Naive thymus-derived CD4-positive, alpha-beta T cell (primary cell): ENCODE measurements at places on chromosomes 16 and 17. TPM values are rescaled to one million over a fixed set of nuclear protein-coding genes. Genes with fewer than 3 reads are reported as not detected.

DNA sequence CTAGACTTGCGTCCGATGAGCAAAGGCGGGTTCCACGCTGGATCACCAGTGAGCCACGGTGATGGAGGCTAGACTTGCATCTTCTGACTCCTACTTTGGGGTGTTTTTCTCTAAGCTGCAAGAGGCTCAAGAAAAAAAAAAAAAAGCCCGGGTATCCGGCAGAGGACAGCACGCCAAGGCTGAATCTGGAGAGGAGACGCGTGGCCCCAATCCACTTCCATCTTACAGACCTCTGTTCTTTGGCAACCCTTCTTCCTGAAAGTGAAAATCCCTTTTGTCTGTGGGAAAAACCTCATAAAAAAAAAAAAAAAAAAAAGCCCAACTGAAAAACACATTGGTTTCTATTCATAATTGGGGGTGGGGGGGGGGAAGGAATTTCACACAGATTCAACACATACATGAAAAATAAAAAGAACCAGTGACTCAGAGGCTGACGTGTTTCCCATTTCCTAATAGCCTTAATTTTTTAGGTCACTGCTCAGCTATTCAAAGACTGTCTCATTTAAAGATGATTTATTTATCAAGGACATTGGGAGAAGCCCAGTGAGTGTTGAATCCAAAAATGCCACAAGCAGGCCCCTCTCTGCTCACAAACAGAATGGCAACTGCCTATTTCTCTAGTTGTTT lies 258.3 kb downstream of the FOXL1 start:
- H3K4me3 ChIP-seq: no peak overlapping the region
- no peaks in the 10 kb centered on the region for H3K4me1 ChIP-seq
- no peak overlapping the region for H3K27ac ChIP-seq
- no peak for DNase-seq
- no peaks in the 10 kb centered on the region for H3K36me3 ChIP-seq
- no peaks in the 10 kb centered on the region for H3K27me3 ChIP-seq

DNA sequence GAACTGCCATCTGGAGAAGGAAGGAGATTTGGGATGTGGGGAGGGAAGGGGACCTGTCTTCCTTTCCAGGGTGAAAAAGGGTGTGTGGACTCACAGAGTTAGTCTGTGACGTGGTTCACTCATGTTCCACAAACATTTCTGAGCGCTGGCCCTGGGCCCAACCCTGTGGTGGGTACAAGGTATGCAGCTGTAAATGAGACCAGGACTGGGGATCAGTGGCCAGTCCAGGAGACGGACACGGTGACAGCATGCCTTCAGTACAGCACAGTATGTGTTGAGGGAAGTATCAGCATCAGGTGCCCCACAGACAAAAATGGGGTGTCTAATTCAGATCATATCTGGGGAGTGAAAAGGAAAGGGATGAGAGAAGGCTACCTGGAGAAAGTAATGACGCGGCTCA lies 5.5 kb upstream of the EPX start:
- H3K36me3 ChIP-seq: no peaks in the 10 kb centered on the region
- no peak overlapping the region for H3K27ac ChIP-seq
- no peaks in the 10 kb centered on the region for H3K27me3 ChIP-seq
- DNase-seq: no peak

DNA sequence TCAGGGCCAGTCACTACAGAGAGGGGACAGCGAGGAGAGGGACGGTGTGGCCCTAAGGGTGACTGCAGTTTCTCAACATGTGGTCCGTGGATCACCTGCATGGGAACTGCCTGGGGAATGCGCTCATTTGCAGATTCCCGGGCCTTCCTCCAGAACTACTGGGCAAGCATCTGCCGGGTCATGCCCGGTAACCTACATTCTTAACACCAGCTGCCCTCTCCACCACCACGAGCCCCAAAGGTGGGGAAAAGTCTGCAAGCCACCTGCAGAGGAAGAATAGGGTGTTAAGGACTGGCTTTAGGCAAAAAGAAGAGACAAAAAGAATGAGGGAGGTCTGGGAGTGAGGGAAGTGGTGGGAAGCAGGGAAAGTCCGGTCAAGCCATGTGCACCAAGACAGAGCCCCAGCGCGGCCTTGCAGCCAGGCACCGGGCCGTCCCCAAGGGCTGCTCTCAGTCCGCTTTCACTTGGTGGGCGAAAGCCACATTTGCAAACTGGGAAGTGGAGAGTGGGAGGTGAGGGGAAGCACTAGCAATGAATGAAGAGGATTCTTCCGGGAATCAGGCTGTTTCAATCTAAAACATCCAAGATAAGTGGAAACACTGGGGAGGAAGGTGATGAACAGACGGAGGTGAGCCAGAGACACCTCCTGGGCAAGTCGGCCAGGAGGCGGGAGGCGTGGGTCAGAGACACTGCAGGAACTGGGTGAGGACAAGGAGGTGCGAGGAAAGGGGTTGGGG lies 70.3 kb downstream of the N4BP1 start:
- no peak overlapping the region for H3K27ac ChIP-seq
- no peak for DNase-seq
- H3K4me3 ChIP-seq: no peak overlapping the region

GRCh38 chr17:42750739-42751344 lies 6.0 kb upstream of the EZH1 start:
- no peak overlapping the region for H3K4me3 ChIP-seq
- no peak overlapping the region for H3K27ac ChIP-seq
- no peaks in the 10 kb centered on the region for H3K36me3 ChIP-seq
- H3K27me3 ChIP-seq: peaks cover 3% of the 10 kb centered on the region
- no peak for DNase-seq

DNA sequence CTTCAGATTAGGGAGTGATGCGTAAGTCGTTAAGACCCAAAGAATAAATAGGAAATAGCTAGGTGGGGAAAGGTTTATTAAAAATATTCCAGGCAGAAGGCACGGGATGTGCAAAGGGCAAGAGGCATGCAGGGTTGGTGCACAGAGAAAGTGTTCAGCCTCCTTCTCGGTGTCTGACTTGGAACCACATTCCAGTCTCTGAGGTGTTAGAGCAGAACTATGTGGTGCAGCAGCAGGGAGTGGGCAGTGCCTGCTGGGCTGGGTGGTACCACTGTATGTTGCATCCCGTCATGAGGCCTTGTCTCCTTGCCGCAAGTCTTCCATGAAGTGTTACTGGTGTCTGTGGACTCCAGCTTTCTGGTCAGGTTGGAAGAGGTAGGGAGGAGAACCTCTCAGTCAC lies 11.1 kb downstream of the NKD1 start:
- DNase-seq: no peak
- H3K4me3 ChIP-seq: no peak overlapping the region
- H3K27me3 ChIP-seq: no peaks in the 10 kb centered on the region
- H3K27ac ChIP-seq: no peak overlapping the region

DNA sequence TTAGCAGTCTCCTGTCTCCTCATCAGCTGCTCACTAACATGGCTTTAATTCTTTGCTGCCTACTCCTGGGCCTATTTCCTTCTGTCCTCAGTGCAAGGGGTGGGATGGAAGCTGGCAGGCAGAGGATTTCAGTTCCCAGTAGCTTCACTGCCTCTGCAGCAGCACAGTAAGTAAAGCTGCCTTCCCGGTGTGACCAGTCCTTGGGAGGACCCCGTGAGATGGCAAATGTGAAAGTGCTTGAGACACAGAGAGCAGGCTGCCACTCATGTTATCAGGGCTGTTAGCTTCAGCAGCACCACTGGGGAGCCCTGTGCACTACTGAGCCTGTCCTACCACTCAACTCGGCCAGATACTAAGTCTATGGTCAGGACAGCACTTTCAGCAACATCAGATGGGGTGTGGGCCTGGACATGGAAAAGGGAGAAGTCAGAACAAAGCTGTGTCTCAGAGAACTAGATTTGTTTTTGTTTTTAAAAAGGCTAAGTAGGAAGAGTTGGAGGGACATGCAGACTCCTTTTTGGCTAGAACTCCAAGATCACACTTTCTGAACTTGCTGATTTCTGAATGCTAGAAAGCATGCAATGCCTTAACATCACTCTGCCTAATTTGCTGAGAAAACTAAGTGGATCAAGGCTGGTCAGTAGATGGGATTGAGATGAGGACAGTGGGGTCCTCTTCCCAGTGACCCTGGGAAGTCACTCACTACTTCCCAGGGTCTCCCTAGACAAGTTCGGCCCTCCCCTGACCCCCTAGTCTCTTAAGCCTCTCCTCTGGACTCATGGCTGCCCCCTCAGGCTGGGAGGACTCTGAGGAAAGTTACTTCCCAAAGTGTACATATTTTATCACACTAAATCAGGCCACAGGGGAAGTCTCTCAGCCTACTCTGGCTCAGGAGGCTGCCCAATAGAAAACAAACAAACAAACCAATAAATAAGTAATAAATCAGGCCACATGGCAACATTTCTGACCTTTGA lies 1.1 kb downstream of the ACSF2 start:
- no peaks in the 10 kb centered on the region for H3K36me3 ChIP-seq
- DNase-seq: peak; percentile 18
- peak overlapping the region; percentile 55 for H3K4me3 ChIP-seq
- H3K27ac ChIP-seq: peak overlapping the region; percentile 65
- H3K27me3 ChIP-seq: no peaks in the 10 kb centered on the region

DNA sequence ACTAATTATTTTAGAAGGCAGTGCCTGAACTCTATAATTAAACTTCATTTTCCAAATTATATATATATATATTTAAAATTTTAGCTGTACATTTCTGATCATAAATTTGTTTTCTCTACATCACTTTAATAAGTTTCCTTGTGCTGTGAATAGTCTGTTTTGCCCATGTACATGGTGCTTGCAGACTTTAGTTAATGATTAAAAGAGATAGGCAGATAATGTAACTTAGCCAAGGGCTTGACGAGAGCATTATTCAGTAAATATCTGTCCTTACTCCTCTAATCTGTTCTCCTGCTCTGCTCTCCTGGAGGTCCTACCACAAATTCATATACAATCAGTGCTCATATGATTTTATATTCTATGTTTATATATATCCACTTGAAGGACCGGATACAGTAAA lies 595.2 kb upstream of the KIF2B start:
- no peaks in the 10 kb centered on the region for H3K4me1 ChIP-seq
- DNase-seq: no peak
- no peak overlapping the region for H3K27ac ChIP-seq
- no peak overlapping the region for H3K4me3 ChIP-seq

GRCh38 chr16:28182801-28183200 lies 29.0 kb downstream of the XPO6 start:
- H3K36me3 ChIP-seq: no peaks in the 10 kb centered on the region
- H3K4me3 ChIP-seq: no peak overlapping the region
- H3K4me1 ChIP-seq: peaks cover 70% of the 10 kb centered on the region
- no peaks in the 10 kb centered on the region for H3K27me3 ChIP-seq
- peak overlapping the region; percentile 59 for H3K27ac ChIP-seq

DNA sequence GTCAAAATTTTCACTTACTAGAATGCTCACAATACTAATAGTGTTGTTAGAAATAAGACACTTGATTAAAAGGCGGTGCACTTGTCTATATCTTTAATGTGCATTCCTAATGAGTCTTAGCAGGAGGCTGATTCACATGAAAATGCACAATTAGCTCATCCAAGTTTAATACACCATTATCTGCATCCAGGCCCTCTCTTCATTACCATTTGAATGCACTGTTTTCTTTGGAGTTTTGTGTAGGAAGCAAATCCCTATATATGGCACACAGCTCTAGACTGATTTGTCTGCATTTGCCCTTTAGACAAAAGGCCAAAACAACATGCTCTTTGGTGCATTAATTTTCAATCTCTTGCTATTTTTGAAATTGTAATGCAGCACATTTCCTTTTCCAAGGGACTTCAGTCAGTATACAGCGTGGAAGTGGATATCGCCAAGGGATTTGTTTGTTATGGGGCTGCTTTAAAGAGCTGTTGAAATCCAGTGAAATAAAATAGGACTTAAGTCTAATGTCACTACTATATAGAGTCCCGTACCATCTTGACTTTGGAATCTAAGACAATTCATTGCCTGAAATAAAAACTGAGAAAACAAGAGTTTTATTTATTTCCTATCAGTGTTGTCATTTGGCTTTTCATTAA lies 257.6 kb upstream of the CPHXL start:
- H3K27me3 ChIP-seq: no peaks in the 10 kb centered on the region
- H3K27ac ChIP-seq: no peak overlapping the region
- H3K4me3 ChIP-seq: no peak overlapping the region
- H3K36me3 ChIP-seq: no peaks in the 10 kb centered on the region

- H3K4me1 ChIP-seq: peaks cover 52% of the 10 kb centered on the region
- no peak for DNase-seq
- H3K4me3 ChIP-seq: no peak overlapping the region
- H3K27ac ChIP-seq: no peak overlapping the region
- H3K27me3 ChIP-seq: no peaks in the 10 kb centered on the region
- no peaks in the 10 kb centered on the region for H3K36me3 ChIP-seq
Measured at GRCh38 chr16:23504453-23505179, 5.7 kb downstream of the GGA2 start.

DNA sequence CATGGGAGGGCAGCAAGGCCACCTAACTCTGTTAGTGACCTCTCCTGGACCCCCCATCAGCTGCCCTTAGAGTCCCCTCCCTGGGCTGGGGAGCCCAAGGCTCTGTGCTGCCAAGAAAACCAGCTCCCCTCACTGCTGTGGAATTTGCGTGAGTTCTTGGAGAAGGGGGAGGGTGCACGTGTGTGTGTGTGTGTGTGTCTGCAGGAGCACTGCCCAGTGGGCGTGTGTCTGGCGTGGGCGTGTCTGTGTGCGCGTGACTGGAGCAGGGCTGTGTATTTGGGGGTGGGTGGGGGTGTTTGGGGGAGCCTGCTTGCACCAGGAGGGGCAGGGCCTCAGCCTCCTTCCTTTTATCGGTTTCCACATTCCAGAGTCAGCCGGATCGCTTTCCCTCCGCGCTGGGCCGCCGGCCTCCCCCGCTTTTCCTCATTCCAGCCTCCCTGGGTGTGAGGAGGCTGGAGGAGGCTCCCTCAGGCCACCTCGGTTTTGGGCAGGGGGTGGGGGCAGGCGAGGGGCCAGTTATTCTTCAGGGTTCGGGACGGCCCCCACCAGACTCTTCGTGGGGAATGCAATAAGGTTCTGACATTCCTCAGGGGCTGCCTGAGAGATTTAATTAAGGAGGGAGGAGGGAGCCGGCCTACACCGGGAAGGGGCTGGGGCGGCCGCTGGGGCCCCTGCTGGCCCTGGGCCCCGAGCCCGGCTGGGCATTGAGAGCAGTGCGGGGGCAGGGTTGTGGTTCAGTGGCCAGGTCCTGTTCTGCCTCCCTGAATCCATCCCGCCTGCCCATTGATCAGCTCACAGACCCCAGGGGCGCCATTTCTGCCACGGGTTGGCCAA lies 2.5 kb downstream of the VASN start:
- H3K4me1 ChIP-seq: peaks cover 15% of the 10 kb centered on the region
- no peak overlapping the region for H3K27ac ChIP-seq
- no peaks in the 10 kb centered on the region for H3K27me3 ChIP-seq
- no peak for DNase-seq
- no peak overlapping the region for H3K4me3 ChIP-seq

Gene KRT24
- not detected for polyA plus RNA-seq

Gene CHRNB1
- polyA plus RNA-seq: 24.8 TPM

Gene CDC6
- 0.09 TPM for polyA plus RNA-seq

Gene CCL17
- polyA plus RNA-seq: not detected

Gene HBA2
- polyA plus RNA-seq: 0.63 TPM

Gene PRCD
- not detected for polyA plus RNA-seq

Gene C1QTNF8
- polyA plus RNA-seq: not detected

Gene LITAFD
- polyA plus RNA-seq: not detected
